ENCODE measurements at places on chromosomes 7 and 10.

- no peak for DNase-seq
Observed at GRCh38 chr10:18501629-18502028, 149.8 kb downstream of the NSUN6 start.

- DNase-seq = no peak
Observed at GRCh38 chr7:77329466-77330168, 86.5 kb downstream of the GSAP start.

DNA sequence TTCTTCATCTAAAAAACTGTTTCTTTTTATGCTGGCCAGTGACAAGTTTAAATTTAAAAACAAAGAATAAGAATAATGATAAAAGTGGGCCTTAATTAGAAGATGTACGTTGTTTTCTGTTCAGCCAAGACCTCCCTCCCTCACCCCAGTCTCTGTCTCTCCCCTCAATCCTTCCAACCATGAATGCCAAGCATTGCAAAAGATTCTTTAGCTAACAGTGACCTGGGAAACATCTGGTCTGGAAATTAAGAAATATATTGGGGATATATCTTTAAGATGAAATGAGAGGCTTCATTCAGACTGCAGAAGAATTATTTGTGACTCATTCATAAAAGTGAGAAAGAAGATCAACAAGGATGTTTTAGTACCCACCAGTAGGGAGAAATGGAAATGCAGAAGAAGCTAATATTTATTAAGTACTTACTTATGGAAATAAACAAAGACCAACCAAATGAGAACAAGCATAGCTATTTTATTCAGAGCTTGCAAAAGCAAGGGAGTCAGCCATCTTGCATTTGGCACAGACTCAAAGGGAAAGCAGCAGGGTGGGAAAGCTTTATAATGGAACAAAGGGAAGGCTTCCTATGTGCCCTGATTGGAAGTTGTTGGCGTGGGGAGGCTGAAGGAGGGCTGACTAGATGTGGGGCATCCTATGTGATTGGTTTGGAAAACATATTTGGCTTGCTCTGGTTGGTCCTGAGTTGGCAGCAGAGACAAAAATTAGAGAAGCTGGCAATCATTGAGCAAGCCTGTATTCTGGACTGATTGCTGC lies 595.4 kb upstream of the GHITM start:
- no peak for DNase-seq

DNA sequence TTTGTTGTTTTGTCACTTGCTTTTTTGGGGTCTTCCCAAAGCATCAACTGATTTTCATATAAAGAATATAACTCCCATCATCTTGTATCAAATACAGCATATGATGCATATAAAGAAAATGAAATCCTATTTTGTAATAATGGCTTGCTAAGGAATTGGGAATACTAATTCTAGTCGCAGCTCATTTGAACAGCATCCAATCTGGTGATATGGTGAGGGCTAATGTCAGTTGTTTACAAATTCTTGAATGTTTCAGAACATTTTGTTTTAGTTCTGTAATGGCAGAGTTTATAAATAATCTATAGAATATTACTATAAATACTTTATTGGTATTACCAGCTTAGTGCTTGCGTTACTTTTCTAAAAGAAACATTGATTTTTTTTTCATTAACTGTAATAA lies 8.9 kb downstream of the PALS2 start:
- DNase-seq = no peak

DNA sequence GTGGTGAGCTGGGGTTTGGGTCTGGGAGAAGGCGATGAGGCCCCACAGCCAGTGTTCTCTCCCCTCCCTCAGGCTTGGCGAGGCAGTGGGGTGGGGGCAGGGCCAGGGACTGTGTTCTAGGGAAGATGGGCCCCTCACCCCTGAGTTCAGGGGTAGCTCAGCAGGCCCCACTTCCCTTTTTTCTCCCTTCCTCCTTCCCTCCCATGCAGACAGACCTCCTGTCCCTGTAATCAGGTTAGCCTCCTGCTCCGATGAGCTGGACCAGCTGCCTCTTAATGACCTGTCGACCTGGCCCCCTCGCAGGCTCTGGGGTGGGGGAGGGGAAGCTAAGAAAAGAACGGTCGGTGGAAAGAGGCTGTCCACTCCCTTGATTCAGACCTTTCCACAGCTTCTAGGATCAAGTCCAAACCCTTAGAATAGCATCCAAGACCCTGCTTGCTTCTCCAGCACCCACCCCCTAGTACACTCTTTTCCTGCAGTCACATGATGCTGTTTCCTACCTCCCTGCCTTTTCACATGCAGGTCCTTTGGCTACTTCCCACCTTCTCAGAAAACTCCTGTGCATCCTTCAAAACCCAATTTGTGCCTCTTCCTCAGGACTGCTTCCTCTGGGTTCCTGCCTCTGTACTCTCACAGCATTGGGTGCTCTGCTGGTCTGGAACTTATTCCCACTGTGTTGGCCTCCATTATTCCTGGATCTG lies 64.1 kb downstream of the ZMIZ1 start:
- DNase-seq = no peak

- no peak for DNase-seq
Observed at GRCh38 chr10:106734220-106734619, 430.3 kb downstream of the SORCS1 start.

DNA sequence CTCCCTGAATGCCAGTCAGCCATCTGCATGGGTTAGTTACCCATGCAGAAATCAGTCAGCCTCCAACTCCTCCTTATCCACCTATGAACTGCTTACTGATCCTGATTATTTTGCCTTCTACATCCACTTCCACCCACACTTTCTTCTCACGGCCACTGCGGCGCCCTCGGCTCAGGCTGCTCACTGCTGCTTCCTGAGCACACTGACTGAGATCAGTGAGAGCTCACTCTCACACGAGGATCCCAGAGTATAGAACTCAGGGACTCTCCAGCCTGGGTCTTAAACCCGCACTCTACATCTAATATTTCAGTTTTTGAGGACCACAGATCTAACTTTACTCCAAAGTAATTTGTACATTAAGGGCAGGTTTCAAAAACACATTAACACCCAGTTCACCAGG lies 64.4 kb downstream of the GRB10 start:
- DNase-seq = no peak

- no peak for DNase-seq
Observed at GRCh38 chr7:4904346-4904745, 20.8 kb upstream of the RADIL start.

DNA sequence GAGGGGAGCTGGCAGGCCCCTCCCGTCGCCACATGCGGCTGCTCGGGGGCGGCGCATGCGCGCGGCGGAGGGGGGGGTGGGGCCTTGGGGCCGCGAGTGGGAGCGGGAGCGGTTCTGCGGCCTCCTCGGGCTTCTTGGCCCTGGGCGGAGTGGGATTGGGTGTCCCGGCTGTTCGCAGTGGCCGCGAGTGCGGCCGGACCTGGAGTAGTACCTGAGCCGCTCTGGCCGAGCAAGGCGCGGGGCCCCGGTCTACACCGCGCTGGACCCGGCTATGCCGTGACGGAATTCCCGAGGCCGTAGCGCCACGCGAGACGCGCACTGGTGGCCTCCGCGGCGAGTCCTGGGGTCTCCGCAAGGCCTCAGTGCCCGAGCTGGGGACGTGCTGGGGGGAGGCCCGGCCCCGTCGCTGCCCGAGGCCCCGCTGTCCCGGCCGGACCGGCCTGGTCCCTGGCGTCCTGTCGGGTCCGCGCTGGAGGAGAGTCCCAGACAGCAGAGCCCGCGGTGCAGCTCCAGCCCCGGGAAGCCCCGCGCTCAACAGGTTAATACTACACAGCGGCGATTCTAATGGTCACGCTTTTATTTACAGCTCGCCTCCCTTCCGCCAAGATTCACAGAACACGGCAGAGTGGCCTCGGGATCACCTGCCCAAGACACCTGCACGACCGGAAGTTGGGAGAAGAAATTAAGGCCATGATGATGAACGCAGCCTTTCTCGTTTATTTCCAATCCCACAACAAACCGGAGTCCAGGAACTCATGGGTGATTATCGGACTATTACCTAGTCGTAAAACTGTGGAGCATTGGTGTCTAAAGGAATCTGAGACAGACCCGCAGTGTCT lies 671 bp upstream of the PAXIP1 start:
- peak; percentile 82 for DNase-seq

DNA sequence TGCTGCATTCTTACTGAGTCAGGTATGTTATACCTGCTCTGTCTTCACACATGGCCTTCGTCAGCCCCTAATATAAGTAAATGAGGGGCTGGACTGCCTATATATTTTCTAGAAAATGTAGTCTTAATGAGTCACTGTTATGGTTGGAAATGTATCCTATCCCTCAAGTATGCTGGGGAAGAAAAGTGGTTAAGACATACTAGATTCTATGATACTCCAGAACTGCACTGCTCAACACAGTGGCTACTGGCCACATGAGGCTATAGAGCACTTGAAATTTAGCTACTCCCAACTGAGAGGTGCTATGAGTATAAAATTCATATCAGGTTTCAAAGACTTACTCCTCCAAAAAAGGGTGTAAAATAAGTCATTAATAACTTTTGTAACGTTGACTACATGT lies 104.3 kb upstream of the STEAP1B start:
- no peak for DNase-seq

DNA sequence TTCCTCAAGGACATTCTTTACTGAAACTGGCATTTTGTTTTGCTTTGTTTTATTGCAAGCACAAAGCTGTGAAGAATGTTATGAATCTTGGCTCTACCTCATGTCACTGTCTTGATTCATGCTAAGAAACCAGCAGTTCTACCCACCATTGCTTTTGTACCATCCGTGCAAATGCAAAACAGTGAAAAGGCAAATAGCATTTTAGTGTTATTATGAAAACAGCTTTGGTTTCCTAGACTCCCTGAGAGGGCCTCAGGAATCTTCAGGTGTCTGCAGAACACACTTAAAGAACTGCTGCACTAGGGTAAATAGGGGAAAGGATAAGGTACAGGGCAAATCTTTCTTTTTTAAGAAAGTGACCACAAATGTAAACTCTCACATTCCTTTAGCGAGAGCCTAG lies 318.9 kb downstream of the AHR start:
- DNase-seq = no peak

GRCh38 chr7:4189131-4189570 lies 492.9 kb upstream of the FOXK1 start:
- no peak for DNase-seq

- no peak for DNase-seq
Observed at GRCh38 chr10:125035136-125035535, 93.2 kb downstream of the ZRANB1 start.

DNA sequence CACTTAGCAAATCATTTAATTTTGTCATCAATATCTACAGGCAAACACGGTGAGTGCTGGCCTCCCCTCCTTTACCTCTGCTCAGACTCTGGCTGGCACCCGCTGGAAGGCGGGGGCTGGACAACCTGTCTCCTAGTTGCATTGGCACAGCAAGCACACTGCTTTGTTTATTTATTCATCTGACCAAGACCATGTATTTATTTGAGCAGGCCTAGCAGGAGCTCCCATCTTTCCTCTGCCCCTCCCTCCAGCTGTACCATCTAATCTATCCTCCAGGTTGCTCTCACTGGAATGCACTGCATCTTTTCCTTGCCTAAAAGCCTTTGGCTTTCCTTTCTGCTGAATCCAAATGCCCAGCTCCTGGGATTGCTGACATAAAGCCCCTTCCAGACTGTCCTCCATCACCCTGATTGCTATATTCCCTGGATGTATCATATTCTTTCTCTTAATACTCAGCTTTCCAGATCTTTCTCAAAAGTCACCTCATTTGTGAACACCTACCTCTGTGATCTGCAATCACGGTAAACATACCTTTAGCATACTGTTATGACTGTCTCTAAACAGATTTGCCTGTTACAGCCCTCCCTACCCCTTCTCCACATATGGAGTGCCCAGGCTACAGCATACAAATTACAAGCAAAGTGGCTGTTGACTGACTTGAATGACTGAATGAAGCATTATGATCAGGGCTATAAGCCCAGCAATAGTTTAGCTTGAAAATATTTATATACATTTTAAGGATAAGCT lies 9.6 kb downstream of the ELMO1 start:
- DNase-seq = no peak

DNA sequence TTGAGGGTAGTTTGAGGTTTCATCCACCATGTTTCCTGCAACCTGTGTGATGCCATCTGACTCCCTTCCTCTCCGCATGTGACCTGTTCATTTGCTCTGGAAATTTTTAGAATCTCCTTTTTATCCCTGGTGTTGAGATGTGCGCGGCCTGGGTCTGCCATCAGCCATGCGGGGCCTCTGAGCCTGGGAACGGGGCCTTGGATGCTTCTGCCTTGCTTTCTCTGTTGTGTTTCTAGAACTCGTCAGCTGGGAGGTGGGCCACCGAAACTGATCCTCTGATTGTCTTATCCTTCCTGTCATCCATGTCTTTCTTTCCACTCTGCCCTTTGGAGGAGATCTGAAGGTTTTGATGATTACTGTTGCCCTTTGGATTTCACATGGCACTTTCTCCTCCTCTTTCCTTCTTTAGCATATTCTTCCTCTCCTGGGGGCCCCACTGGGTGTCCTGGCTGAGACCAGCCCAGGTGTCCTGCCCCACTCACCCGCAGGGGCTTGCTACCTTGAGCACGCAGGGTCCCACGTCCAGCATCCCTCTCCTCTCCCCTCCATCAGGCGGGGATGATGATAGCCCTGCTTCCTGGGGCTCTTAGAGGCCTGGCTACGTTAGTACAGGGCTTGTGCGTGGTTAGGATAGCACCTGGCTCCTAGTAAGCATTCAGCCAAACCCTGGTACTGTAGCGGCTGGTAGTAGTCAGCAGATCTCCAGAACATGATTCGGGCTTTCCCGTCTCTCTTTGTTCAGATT lies 29.9 kb downstream of the PPP2R2D start:
- DNase-seq = no peak

DNA sequence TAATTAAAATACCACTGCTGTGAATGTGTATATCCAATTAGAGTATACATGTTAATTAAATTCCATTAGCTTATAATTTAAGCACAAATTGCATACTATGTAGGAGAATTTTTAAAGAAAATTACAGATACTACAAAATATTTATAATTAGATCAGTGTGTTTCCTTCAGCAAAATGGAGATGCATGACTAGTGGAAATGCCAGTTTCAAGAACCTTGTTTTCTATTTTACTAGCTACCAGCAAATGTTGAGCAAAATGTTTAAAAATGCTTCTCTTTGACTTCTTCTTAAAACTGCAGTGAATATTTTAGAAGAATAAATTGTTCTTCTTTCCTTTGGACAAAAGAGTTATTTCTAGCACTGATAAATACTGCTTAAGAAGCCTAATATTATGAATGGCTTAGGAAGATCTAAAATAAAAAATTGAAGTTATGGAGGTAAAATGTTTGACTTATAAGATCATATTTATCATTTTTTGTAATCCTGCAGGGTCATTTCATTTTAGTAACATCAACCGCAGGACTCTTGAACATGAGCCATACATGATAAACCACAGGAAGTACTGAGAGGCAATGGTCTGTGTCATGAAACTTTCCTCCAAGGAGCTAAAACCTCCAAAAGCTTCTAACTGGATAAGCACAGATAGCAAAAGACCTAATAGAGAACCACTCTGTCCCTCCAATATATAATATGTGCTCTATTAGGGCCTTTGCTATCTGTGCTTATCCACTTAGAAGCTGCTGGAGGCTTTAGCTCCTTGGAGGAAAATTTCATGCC lies 1066.0 kb upstream of the CELF2 start:
- no peak for DNase-seq

- no peak for DNase-seq
Observed at GRCh38 chr7:55288070-55288824, 76.9 kb upstream of the LANCL2 start.

All from activated T-cell treated with anti-CD3 and anti-CD28 coated beads, Interleukin-2, amount 50 U/mL, for 72 hours (primary cell).